ENCODE measurements at places on chromosomes 11 and 22.
A peak's percentile ranks its signal among the peaks of the same experiment; 100 is the strongest.

DNA sequence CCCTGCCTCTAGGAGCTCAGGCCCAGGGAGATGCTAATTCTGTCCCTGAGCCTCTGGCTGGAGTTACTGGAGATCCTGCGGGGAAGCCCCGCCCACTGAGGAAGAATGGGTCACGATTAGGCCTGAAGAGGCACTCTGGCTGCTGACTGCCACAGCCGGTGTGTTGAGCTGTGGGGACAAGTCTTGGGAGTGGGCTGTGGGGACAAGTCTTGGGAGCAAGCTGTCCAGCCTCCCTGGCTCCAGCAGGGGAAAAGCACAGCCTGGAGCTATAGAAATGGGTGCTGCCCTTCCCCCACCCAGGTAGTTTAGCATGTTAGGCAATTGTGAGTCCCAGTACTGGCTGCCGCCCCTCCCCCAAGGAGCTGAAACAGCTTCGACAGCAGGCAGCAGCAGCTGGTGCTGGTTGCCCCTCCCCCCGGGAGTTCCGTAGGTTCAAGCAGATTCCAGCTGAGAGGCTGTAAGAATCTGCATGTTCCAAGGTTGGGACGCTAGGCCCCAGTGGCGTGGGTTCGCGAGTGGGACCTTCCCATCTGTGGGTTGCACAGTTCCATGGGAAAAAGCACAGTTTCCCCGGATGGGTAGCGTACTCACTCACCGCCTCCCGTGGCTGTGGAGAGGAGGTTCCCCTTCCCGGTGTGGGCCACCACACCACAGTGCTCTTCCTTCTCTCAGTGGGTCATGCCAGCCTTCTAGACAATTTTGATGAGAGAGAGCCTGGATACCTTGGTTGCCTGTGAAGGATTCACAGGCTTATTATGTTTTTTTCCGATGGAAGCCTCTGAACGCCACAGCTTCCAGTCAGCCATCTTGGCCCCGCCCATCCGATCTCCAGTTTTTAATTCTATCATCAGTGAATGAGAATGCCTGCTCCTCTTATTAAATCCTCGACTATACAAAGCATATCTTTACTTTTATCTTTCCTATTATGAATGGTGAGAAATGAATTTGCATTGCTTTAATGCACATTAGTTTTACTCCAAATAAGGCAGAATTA lies 61.5 kb downstream of the MSANTD4 start:
- DNase-seq: no peak

GRCh38 chr11:60125956-60126585 lies 37.6 kb downstream of the MS4A2 start:
- DNase-seq: no peak

GRCh38 chr11:47394322-47395222 lies 13.8 kb upstream of the SLC39A13 start:
- DNase-seq: peak; percentile 57

GRCh38 chr22:42273855-42274451 lies 3.5 kb upstream of the TCF20 start:
- DNase-seq: no peak

DNA sequence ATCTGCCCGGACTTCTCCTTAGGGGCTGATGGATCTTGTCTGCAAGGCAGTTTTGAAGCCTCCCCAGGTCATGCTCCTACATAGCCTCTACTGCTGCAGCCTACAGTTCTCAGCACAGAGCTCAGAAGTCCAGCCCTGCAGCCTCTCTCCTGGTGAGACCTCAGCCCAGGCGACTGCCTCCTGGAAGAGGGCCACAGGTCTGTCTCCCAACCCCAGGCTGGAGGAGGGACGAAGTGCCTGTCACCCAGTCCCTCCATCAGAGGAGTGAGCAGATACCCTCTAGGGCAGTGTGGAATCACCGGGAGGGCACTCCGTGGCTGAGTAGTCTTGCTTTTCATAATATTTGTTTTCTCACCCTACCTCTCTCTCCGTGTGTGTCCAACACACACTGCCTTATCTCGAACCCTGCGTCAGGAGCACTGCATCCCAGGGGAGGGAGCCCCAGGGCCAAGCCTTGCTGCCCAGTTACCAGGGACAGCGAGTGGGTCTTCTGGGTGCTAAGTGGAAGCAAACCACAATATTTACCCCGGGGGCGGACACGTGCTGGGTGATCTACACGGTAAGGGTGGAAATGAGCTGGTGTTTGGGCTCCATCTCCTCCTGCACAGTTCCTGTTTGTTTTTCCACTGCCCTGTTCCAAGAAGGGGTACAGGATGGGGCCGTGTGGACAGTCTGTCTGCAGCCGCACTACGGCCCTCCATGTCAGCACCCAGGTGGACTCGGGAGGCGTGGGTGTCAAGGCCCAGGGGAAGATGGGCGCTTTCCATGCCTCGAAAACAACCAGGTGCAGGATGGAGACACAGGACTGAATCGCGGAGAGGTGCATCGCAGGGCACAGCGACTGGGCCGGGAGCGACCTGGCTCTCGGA lies 133.7 kb upstream of the HSD17B12 start:
- DNase-seq: no peak

DNA sequence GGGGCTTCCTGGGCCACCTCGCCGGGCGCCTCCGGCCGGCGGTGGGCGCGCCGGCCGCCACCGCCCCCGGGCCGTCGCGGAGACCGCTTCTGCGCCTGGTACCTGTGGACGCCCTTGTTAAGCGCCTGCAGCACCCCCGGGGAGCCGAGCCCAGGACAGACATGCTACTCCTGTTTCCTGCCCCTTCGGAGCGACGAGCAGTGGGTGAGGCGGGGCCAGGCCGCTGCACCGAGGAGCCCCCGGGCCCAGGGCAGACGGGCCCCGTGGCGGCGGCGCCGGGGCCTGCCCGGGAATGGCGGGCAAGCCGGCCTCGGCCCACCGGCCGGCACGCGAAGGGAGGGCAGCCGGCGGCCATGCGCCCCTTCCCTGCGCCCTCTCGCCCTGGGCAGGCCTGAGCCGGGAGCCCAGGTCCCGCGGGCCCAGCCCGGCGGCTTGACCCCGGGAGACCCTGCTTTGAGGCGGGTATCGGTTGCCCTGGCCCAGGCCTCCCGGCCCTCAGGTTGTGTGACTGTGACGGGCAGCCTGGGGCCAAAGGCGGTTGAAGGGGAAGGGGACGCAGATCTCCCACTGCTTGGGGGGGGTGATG lies 789 bp upstream of the KDM2A start:
- DNase-seq: no peak

GRCh38 chr11:57490456-57491248 lies 24.9 kb downstream of the SLC43A1 start:
- DNase-seq: no peak

DNA sequence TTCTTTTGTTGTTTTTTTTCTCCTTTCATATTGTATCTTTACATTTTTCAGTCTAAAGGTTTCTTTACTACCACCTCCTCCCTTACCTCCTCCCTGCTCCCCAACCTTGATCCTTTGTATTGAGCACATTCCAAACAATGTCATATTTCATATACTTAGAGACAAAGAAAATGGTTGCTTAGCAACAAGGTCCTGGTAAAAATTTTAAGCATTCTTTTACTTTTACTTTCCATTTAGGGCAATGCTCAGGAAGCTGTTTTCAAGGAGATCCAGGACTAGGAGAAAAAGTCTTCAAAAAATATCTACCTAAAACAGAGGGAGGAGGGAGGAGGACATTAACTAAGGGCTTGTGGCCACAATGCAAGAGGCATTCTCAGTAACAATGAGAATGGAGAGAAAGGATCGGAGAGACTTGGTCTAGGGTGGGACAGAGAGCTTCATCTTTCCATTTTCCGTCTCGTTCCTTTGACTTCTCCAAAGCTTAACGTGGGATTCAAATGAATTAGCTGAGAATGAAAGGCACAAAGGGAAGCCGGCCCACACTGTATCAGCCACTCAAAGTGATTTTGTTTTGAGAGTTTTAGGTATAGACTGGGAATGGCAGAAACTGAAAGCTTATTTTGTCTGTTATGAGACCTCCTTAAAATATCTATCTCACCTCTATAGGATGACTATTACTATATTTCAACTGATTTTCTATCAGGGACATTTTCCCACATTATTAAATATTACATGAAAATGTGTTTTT lies 455.7 kb downstream of the RAB38 start:
- DNase-seq: no peak

- no peak for DNase-seq
Observed at GRCh38 chr11:120074076-120074475, 63.8 kb downstream of the TRIM29 start.

DNA sequence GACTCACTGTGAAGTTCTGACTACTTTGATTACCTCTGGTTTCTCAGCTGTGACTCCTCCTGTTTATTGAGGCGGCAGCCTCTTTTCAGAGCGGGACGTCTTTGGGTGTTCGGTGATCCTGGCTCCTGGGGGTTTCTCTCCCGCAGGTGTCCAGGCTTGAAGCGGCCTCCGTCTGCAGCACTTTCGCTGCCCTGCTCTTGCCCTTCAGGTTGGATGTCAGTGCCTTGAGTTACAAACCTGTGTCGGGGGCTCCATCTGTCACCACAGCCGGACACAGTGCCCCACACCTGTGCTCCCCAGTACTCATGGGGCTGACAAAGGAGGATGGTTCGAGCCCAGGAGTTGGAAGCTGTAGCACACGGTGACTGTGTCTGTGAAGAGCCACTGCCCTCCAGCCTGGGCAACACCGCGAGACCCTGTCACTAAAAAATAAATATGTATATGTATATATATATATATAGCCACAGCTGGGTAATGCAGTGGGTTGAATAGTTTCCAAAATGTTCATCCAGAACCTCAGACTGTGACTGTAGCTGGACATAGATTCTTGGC lies 104.1 kb downstream of the BRD1 start:
- no peak for DNase-seq

DNA sequence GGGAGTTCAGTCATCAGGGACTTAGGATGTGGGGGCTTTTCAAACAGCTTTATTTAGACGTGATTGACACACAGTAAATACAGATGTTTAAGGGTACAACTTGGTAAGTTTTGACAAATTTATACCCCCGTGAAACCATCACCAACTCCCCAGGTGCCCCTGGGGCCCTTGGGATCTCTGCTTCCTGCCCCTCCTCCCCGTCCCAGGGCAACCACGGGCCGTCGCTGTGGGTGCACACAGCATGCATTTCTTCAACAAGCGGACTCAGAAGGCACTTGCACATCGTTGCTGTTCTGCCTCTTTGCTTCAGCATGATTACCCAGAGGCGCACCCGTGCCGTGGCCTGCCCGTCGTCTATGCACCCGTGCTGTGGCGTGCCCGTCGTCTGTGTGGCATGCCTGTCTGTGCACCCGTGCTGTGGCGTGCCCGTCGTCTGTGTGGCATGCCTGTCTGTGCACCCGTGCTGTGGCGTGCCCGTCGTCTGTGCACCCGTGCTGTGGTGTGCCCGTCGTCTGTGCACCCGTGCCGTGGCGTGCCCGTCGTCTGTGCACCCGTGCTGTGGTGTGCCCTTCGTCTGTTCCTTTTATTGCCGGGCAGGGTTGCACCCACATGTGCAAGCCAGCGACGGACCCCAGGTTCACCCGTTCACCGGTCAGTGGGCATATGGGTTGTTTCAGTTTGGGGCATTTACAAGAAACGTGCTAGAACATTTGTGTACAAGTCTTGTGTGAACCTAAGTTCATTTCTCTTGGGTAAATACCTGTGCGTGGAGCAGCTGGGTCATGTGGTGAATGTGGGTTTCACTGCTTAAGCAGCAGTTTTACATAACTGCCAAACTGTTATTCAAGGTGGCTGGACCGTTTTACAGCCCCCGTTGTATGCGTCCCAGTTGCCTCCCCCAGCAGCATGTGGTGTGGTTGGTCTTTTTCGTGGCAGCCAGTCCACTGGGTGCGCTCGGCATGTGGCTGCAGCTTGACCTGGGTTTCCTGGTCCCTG lies 8.3 kb downstream of the CD81 start:
- DNase-seq: no peak

DNA sequence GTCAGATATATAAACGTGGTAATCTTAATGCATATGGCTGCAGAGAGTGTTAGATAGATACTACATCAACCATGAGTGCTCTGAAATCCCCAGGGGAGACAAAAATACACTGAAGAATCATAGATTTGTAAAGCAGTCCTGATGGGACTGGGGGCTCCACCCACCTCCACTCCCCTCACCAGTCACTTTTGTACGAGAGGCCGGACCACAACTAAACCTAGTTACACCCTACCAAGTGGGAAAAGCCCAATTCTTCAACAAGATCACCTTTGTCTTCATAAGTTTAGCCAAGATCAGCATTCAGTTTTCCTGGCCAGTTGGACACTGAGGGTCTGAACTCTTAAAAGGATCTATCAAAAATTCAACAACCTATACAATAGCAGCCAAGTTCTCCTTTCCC lies 1.5 kb downstream of the SF1 start:
- DNase-seq: no peak

GRCh38 chr11:134753771-134754520 lies 341.9 kb upstream of the B3GAT1 start:
- DNase-seq: no peak

GRCh38 chr11:62842171-62842741 lies 2.9 kb upstream of the WDR74 start:
- DNase-seq: no peak

DNA sequence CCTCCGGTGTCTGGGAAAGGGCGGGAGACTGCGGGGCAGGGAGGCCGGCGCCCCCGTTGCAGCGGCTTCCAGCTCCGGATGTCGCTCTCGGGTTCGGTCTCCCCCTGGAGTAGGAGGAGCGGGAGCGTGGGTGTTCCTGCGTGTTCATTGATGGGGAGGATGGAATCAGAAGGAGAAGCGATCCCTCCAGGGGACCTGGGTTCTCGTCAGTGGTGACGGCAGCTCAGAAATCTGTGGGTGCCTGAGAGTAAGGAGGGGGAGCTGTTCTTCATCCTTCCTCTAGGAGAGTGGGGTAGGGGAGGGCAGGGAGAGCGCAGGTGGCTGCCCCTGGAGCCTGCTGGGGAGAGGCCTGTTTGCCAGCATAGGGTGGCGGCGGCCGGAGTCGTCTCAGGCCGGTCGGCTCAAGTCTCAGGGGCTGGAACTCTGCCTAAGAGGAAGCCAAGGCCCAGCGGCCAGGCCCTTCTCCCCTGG lies 1.1 kb downstream of the UBASH3B start:
- DNase-seq: no peak

DNA sequence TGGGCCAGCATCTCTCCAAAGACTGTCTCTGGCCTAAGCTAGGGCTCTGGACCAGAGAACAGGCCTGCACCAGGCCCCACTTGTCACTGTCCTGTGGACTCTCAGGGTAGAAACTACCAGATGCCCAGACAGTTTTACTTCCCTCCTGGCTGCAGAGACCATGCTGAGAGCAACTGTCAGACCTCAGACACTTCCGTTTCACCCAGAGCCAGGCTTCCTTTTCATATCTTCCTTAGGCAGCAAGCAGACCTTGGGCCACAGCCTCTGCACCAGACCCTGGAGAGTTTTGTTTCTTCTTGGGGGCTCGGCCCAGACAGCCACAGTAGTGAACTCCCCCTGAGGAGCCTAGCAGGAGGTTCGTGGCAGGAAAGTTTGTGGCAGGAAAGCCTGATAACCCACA lies 12.1 kb upstream of the FCHSD2 start:
- peak; percentile 100 for DNase-seq

All from KG1 (cell line).